Esophagus squamous epithelium (tissue), 5 donors: ENCODE measurements at places on chromosomes 11 and 22. TPM values are rescaled to one million over a fixed set of nuclear protein-coding genes. Genes with fewer than 3 reads are reported as not detected.

DNA sequence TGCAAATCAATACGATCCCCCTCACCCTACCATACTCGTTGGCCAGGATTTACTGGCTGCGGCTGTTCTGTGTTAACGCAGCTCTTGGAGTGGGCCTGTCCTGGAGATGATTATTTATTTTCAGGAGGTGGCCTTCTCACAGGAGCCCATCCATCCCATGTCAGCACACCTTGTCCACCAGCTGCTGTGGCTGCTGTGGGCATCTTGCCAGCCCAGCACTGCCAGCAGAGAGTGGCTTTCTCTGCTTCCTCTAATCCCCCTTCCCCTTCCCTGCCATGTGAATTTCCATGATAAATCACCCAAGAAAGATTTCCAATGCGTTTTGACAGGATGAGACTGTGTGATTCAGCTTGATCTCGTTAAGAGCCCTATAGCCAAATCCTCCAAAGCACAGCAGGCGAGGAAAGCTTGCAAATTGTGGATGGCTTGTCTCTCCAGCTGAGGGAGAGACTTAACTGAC, 309.1 kb upstream of the C11orf87 start:
- no peak for DNase-seq

- no peak for DNase-seq
Measured at GRCh38 chr22:36493690-36494110, 12.3 kb upstream of the TXN2 start.

DNA sequence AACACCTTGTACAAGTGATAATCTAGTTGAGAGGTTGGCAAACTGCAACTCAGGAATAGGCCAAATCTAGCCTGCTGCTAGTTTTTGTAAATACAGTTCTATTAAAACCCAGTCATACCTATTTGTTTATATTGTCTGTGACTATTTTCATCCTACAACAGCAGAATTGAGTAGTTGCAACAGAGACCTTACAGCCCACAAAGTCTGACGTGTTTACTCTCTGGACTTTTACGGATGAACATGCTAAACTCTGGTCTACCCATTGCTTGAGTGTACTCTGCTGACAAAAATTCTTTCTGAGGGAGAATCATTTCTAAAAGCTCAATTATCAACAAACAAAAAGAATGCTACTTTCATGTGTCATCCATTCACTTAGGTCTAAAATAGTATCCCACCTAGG, 287.0 kb downstream of the DYNC2H1 start:
- no peak for DNase-seq

DNA sequence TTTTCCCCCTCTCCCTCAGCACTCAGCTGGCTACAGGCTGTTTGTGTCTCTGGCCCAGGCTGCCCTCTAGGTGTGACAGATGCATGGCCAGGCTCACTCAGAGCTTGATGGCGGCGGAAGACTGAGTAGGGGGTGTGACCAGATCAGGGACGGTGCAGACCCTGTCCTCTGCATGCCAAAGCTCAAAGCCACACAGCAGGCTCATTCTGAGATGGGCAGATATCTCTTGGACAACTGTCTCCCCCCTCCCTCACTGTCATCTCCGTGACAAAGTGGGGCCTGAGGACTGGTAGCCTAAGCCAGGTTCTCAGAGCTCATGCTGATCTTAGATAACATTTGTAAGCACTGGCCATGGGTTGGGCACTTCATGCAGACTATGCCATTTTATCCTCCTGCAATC, 231.3 kb downstream of the DSCAML1 start:
- no peak for DNase-seq

- DNase-seq = no peak
Measured at GRCh38 chr11:7079545-7080135, 9.2 kb upstream of the RBMXL2 start.

Gene GLB1L2
- total RNA-seq = 4.3 TPM

Gene OR5AS1
- total RNA-seq = not detected

Gene MUC6
- total RNA-seq = not detected

Gene MN1
- 2.0 TPM for total RNA-seq

Gene KRTAP5-1
- total RNA-seq = not detected

Gene LSP1
- total RNA-seq = 69.0 TPM

Gene PVALB
- total RNA-seq = not detected
